ENCODE measurements at places on chromosomes 6 and 20.

DNA sequence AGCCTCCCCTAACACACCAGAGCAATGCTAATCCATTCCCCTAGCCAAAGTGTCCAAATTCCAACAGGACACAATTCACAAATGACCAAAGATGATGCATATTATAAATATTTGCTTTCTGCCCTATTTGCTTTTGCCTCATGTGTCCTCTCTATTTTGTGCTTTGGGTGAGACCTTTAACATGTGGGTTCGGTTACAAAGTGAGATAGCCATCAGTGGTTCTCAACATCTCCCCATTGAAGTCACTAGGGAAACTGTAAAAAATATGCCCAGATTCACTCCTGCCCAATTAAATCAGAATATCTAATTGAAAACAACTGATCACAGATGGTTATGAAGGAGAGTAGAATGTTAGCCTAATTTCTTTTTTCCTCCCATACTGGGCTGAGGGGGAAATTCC, 159.2 kb downstream of the MTFR2 start:
- no peak for DNase-seq

GRCh38 chr6:47733879-47734558, 35.6 kb downstream of the ADGRF4 start:
- DNase-seq, result no peak

GRCh38 chr6:53503060-53503459, 41.8 kb downstream of the GCLC start:
- no peak for DNase-seq

DNA sequence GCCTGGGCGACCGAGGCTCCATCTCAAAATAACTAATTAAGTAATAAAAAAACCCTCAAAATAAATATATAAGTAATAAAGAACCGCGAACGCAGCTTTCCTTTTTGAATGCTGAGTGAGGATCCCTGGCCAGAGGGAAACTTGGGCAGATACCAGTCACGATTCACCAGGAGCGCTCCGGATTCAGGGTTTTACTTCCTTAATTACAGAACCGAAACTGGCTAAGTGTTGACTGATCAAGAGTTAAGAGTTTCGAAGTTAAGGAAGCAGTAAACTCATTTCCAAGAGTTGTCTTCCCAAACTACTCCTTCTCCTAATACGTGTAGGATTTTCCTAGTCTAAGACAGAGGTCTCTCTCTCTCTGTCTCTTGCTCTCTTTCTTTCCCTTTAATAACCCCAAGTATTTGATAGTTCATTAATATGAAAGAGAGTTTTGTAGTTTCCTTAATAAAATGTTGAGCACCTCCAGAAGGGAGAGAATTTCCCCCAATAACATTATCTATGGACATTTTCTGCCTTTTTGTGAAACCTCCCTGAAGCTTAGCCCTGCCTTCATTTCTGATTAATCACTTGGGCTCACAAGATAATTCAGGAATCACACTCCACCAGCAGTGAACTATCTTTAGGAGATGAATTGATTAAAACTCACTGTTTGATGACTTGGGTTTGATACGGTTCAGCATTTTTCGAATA, 61.4 kb upstream of the ZNF217 start:
- DNase-seq, result no peak

GRCh38 chr20:9179867-9180266, 111.0 kb downstream of the PLCB4 start:
- no peak for DNase-seq

- DNase-seq, result no peak
Measured at GRCh38 chr20:47319517-47320252, 36.8 kb downstream of the ZMYND8 start.

DNA sequence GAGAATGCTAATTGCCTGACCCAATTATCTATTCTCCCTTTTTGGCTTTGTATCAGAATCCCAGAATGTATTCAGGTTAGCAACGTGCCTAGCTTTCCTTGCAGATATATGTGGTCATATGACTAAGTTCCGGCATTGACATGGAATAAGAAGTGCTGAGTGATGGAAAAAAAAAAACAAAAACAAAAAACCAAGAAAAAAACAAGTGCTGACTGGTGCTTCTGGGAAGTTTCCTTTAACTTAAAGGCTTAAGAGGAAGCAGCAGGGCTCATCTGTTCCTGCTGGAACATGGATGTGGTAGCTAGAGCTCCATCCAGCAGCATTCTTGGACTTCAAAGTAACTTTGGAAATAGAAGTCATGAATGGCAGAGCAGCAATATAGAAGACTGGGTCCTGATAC, 10.4 kb upstream of the RPF2 start:
- DNase-seq, result no peak

DNA sequence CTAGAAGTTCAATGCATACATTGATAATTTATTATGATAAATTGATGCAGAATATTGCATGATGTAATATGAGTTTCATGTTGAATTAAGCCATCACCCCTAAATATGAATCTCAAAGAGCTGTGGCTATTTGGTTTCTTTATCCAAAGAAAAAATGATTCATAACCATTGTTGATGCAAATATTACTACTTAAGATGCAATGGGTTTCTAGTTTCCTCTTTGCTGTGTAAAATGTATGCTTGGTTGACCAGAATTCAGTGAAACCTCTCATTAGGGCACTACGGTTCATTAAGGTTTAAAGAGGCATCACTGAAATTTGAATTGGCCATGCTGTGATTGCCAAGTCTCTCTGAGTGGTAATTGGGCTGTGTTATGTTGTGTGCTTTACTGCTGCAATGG, 492.5 kb upstream of the FLRT3 start:
- DNase-seq, result no peak

GRCh38 chr6:71537717-71538116, 249.1 kb downstream of the OGFRL1 start:
- DNase-seq, result no peak

GRCh38 chr6:50825375-50826036, 6.8 kb downstream of the TFAP2B start:
- no peak for DNase-seq

Data from activated naive CD4-positive, alpha-beta T cell (primary cell).